ENCODE measurements at places on chromosomes 4 and X. TPM values are rescaled to one million over a fixed set of nuclear protein-coding genes. Genes with fewer than 3 reads are reported as not detected.

Gene PROM1
- not detected for total RNA-seq

- H3K27ac ChIP-seq: no peak within 1 kb of the TSS
- no peak for DNase-seq
- H3K36me3 ChIP-seq: no peaks in the 10 kb centered on the region
- H3K4me1 ChIP-seq: peaks cover 10% of the 10 kb centered on the region
Observed at GRCh38 chrX:15500497-15500966, at the start of gene BMX. BMX (plus strand) TSS chrX:15500807; CDS start chrX:15508354, 7,547 bp downstream.

DNA sequence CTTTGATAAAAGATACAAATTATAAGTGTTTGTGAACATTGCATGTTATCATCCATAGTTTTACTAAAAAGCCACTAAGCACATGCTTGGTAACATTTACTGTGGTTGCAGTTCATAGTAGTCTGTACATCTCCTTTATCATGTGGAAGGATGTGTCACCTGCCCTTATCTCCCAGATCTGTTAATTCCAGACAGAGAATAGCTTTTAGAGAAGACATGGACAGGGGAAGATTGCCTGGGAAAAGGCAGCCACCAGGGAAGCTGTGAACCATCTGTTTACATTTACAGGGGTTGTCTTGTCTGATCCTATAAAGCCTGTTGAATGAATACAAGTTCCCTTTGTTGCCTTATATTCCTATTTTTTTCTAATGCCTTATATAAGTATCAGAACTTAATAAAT is 396.0 kb downstream of the FAT4 start:
- H3K27ac ChIP-seq: no peak overlapping the region
- no peaks in the 10 kb centered on the region for H3K27me3 ChIP-seq
- DNase-seq: no peak
- H3K4me3 ChIP-seq: no peak overlapping the region
- no peaks in the 10 kb centered on the region for H3K36me3 ChIP-seq

- no peaks in the 10 kb centered on the region for H3K36me3 ChIP-seq
- no peak overlapping the region for H3K27ac ChIP-seq
- DNase-seq: no peak
Observed at GRCh38 chr4:123661080-123661737, 264.6 kb downstream of the SPRY1 start.

Measured in PC-9 (cell line).